ENCODE measurements at places on chromosomes 3 and 15. TPM values are rescaled to one million over a fixed set of nuclear protein-coding genes. Genes with fewer than 3 reads are reported as not detected.

DNA sequence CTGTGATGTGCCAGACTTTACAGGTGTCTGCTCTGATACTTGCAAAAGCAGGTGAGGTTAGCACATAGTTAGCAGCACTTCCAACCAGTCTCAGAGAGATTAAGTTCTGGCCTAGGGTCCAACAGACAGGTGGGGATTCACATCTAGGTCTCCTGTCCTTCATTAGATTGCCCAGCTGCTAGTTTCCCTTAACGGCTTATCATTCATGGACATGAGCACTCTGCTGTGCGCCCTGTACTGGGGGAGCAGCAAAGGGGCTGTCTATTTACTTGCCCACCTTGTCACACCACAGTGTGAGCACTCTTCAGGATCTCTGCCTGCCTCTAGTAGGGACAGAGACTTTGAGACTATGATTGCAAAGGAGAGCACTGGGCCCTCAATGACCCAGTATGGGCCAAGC lies 8.7 kb downstream of the SPSB4 start:
- no peak for DNase-seq

- DNase-seq: no peak
Measured at GRCh38 chr15:90914305-90915080, 11.4 kb downstream of the MAN2A2 start.

DNA sequence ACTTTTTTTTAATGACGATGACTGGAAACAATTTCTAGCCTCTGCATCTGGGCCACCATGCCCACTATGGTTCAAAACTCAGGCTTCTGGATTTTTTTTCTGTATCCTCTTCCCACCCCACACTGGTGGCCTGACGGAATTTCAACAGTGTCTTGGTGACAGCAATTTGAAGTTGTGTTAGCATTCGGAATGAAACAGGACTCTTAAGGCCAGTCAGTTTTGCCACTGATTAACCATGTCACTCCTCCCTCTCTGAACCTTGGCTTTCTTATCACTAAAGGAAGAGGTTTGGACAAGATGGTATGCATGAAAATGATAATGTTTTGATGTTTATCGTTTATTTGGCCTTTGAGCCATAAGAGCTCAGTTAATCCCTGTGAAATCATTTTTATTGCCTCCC lies 41.6 kb upstream of the BDH1 start:
- DNase-seq: no peak

Gene MAGI1
- total RNA-seq: 76.4 TPM

Gene NTRK3
- total RNA-seq: not detected

All from lung microvascular endothelial cell (primary cell).